ENCODE measurements at places on chromosomes 1 and 21. TPM values are rescaled to one million over a fixed set of nuclear protein-coding genes. Genes with fewer than 3 reads are reported as not detected.

- peaks cover 2% of the 10 kb centered on the region for H3K4me1 ChIP-seq
- peaks cover 7% of the 10 kb centered on the region for H3K27me3 ChIP-seq
- H3K27ac ChIP-seq = no peak overlapping the region
These were observed 4.9 kb downstream of the TRIM46 start for GRCh38 chr1:155178441-155179111.

DNA sequence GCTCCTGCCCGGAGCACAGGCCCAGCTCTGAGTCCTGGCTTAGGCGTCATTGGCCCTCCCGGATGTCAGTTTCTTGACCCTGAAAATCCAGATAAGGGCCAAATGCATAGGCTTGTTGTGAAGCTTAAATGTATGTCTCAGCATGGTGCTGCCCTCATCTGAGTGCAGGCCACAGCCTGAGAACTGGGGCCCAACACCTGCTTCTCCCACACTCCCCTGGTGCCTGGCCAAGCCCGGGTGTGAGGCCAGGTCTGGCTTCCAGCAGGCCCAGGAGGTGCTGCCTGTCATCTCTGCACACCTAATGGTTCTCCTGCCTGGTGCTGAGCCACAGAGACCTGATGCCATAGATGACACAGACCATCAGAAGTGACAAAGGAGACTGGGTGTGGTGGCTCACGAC, 14.0 kb downstream of the MX2 start:
- H3K4me1 ChIP-seq = peaks cover 5% of the 10 kb centered on the region
- H3K36me3 ChIP-seq = no peaks in the 10 kb centered on the region
- DNase-seq = no peak
- no peak overlapping the region for H3K4me3 ChIP-seq
- no peaks in the 10 kb centered on the region for H3K27me3 ChIP-seq
- no peak overlapping the region for H3K27ac ChIP-seq

DNA sequence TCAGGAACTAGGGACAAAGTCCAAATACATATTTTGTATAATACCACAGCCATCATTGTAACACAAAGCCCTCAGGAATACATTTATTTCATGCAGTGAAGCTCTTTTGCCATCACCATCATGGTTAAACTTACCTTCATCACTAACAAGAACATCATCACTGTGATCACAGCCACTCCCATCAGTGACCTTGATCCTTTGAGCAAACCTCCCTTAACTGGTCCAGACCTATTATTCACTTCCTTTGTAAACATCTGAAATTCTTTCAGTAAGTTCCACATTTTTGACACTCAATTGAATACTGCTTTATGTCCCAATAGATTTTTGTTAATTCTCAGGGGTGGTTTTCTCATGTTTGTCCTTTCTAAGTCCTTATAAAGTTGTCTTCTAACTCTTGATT, 16.2 kb upstream of the KPRP start:
- H3K4me1 ChIP-seq = no peaks in the 10 kb centered on the region
- no peak overlapping the region for H3K27ac ChIP-seq
- H3K36me3 ChIP-seq = no peaks in the 10 kb centered on the region
- no peak for DNase-seq
- no peak overlapping the region for H3K4me3 ChIP-seq
- H3K27me3 ChIP-seq = no peaks in the 10 kb centered on the region

DNA sequence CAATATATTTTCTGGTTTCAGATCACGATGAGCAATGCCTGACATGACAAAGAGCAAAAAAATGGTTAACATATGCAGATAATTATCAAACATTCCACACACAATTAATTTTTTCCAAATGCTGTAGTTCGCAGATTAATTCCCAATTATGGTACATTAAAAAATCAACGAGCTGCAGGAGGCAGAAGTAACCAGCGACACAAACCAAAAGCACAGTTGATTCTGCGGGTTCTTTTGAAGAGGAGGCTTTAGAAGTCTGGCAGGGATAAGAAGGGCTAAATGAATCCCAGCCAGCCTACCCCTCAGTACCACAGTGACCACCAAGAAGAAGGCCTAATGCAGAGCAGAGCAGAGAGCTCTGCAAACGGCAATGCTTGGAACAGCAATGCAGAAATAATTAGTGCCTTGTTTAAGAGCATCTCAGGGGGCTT, 17.0 kb upstream of the KNCN start:
- no peak overlapping the region for H3K27ac ChIP-seq
- DNase-seq = no peak
- no peaks in the 10 kb centered on the region for H3K27me3 ChIP-seq

DNA sequence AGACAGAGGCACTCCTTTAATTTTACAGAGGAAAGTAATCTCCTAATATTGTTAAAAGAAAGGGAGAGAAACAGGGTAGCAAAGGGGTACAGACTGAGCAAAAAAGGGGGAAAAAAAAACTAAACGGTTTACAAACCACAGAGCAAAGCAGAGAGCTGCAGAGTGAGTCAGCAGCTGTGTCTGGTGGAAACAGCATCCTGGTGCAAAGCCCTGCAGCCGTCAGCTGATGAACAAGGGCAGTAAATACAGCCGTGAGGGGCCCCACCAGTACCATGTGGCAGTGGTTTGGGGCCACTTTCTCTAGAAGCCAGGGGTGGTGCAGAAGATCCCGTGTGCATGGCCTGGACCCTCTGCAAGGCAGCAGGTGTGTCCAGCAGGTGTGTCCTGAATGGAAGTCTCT, 111.3 kb downstream of the ERG start:
- H3K4me1 ChIP-seq = no peaks in the 10 kb centered on the region
- no peak for DNase-seq
- H3K36me3 ChIP-seq = no peaks in the 10 kb centered on the region
- H3K27me3 ChIP-seq = no peaks in the 10 kb centered on the region
- H3K4me3 ChIP-seq = no peak overlapping the region
- H3K27ac ChIP-seq = no peak overlapping the region

DNA sequence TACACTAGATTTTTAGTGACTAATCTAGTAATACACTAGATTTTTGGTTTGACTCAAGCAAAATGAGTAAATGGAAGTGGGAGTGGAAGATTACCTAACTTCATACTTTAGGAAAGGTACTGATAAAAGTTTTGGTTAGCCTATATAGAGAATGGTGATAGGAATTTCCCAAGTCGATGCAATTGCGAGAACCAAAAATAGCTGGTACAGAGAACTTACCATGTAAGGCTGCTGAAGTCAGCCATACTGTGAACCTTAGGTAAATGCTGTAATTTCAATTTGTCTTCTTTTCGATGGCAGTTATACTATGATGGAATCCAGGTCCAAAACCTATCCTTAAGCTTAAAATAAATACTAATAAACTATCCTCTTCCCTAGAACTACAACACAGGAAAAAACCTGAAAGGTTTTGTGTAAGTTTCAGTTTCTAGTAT, 4.6 kb downstream of the PNRC2 start:
- peaks cover 9% of the 10 kb centered on the region for H3K4me1 ChIP-seq
- H3K36me3 ChIP-seq = peaks cover 20% of the 10 kb centered on the region
- no peaks in the 10 kb centered on the region for H3K27me3 ChIP-seq
- no peak overlapping the region for H3K4me3 ChIP-seq

GRCh38 chr1:161998811-161999210, 24.9 kb downstream of the OLFML2B start:
- DNase-seq = no peak
- H3K36me3 ChIP-seq = peaks cover 5% of the 10 kb centered on the region
- H3K4me3 ChIP-seq = no peak overlapping the region
- H3K27me3 ChIP-seq = no peaks in the 10 kb centered on the region
- no peak overlapping the region for H3K27ac ChIP-seq

Gene TNFAIP8L2
- 2.4 TPM for total RNA-seq

Gene LCE1A
- total RNA-seq = not detected

Gene RORC
- 48.4 TPM for total RNA-seq

Gene FOXD2
- total RNA-seq = 0.11 TPM

Gene GPR37L1
- not detected for total RNA-seq

Gene AADACL4
- not detected for total RNA-seq

Gene CSF1
- total RNA-seq = 33.5 TPM

Gene SWT1
- total RNA-seq = 13.2 TPM

Data from thyroid gland (tissue), 4 donors.